ENCODE measurements at places on chromosomes 1 and 21.
A peak's percentile ranks its signal among the peaks of the same experiment; 100 is the strongest.

GRCh38 chr1:41835485-41835884 lies 83.2 kb downstream of the HIVEP3 start:
- no peak for DNase-seq

DNA sequence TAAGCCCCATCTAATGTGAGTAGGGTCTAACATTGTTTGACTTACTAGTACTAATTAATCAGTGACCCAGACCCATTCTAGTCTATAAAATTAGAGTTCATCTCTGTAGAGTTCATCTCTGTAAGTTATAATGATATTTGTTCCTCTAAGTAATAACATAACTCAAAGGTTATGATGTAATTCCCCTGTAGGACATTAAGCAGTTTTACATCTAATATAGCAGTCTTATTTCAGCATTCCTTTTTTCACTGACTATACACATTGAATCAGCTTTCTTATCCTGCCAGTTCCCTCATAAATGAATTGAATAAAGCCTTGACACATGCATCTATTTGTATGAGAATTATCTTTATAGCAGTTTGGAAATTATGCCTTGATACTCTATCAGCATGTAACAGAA lies 90.9 kb downstream of the SH3GLB1 start:
- DNase-seq: no peak

DNA sequence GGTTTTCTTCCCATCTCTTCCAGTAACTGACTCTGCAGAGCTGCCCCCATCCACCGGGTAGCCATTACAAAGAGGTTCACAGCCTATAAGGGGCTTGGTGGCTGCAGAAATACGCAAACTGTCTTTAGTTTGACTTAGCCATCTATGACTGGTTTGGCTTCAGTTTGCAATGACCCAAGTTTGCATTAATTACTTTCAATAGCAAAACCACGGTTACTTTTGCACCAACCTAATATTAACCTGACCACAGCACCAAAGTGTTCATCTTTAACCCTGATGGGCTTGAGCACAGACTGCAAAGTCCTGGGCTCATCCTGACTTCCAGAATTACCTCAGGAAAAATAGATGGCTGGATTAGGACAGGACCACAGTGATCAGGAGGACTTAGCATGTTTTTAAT lies 2.2 kb upstream of the HAO2 start:
- DNase-seq: no peak

GRCh38 chr1:41003640-41004220 lies 17.8 kb downstream of the SLFNL1 start:
- DNase-seq: peak; percentile 95

DNA sequence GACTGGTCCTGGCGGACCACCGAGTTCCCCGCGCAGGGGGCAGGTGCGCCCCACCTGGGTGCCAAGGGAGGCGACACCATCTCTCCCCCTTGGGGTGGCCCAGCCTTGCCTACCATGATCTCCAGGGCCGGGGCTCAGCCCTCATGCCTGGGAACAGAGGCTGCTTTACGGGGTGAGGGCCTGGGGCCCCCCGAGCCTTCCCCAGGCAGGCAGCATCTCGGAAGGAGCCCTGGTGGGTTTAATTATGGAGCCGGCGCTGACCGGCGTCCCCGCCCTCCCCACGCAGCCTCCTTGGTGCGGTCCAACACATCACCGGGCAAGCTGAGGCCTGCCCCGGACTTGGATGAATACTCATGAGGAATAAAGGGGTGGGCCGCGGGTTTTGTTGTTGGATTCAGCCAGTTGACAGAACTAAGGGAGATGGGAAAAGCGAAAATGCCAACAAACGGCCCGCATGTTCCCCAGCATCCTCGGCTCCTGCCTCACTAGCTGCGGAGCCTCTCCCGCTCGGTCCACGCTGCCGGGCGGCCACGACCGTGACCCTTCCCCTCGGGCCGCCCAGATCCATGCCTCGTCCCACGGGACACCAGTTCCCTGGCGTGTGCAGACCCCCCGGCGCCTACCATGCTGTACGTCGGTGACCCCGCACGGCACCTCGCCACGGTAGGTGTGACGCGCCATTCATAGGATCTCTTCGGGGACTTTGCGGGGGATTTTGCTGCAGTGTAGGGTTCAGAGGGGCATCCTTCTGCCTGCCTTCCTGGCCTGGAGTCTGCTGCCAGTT lies 38.2 kb downstream of the TP73 start:
- DNase-seq: no peak

DNA sequence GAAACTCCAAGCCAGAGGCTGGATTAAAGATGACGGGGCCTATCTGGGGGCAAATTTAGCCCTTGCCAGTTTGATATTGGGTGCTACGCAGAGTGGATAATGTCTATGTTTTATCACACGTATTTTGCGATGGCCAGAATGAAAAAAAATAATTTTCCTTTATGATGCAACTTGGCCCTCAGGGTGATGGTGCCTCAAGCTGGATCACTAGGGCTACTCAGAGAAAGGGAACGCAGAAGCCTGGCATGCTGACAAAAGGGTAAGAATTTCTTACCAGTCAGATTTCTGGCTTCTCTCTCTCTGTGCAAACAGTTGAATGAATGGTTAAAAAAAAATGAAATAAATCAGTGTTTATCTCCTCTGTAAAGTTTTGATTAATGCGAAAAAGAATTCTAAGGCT lies 32.6 kb upstream of the NEK2 start:
- no peak for DNase-seq

DNA sequence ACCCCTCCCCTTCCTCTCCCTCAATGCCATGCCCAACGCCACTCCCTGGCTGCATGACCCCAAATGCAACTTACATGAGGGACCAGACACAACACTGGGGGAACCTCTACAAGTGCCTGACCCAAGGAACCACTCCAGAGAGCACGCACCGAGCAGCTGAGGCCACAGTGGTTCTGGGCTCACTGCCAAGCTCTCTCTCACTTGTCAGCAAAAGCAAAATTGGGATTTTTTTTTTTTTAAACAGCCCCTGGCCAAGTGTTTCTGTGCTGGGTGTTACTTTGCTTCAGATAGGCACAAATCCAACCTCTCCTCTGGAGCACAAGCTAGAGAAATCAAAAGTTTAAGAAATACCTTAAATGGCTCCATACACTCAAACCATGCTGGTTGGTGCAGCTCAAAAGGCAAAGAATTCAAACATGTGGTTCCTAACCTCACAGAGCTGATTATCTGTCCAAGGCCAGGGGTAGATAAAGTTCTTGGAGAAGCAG lies 363.0 kb downstream of the SETD4 start:
- DNase-seq: peak; percentile 77

GRCh38 chr1:231611851-231612250 lies 14.7 kb upstream of the DISC1 start:
- no peak for DNase-seq

- no peak for DNase-seq
Measured at GRCh38 chr1:50562106-50562505, 138.9 kb upstream of the DMRTA2 start.

- DNase-seq: no peak
Measured at GRCh38 chr1:178932552-178932906, 61.7 kb upstream of the ANGPTL1 start.

DNA sequence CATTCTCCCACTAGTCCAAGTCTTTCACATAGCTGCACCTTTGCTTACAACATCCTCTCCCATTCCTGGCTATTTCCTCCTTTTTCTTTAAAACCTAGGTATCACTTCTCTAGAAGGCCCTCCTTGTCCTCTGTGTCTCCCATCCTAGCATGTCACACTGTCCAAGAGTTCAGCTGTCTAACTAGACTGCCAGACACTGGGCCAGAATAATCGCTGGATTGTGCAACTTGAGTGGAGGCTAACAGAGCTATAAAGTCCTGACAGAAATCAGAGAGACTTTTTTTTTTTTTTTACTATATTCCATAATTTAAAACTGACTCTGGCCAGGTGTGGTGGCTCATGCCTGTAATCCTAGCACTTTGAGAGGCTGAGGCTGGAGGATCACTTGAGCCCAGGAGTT lies 4.2 kb upstream of the ANGPTL7 start:
- no peak for DNase-seq

GRCh38 chr1:63601061-63601460 lies 7.8 kb downstream of the PGM1 start:
- DNase-seq: no peak

GRCh38 chr21:41458121-41458520 lies 32.1 kb downstream of the MX1 start:
- no peak for DNase-seq

GRCh38 chr1:170680428-170680827 lies 16.5 kb downstream of the PRRX1 start:
- DNase-seq: no peak

DNA sequence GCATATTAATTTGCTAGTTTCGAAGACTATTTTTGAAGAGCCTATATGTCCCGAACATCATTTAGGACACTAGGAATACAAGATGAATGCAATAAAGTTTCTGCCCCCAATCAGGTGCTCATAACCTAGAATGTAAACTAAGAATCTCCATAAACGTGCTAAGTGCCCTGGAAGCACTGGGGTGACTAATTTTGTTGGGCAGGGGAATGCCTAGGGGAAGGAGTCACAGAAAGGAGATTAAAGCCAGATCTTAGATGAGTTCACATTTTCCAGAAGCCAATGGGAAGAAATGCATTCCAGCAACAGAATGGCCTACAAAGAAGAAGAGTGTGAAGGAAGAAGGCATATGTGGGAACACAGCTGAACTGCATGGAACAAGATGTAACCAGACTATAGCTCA lies 19.5 kb downstream of the SCYL3 start:
- DNase-seq: no peak

DNA sequence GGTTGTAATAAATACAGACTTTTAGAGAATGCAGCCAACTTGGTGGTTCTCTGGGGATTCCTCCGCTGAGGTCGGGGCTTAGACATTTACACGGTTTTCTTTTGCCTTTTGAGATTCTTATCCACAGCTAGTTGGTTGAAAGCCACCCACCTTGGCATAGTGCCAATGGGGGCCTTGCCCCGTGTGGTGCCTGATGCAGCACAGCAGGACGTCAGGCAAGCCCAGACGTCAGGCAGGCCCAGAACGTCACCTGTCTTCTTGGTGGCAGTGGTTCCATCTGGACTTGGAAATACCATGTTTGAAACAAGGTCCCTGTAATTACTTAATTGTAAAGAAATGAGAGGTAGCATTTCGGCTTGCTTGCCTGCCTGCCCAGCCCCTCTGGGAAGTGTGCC lies 78.5 kb downstream of the GALNT2 start:
- no peak for DNase-seq

GRCh38 chr21:38671773-38672172 lies 134.0 kb upstream of the ETS2 start:
- no peak for DNase-seq

GRCh38 chr1:153192697-153193096 lies 10.5 kb upstream of the LELP1 start:
- no peak for DNase-seq

GRCh38 chr1:96418969-96419368 lies 302.6 kb upstream of the PTBP2 start:
- DNase-seq: no peak

DNA sequence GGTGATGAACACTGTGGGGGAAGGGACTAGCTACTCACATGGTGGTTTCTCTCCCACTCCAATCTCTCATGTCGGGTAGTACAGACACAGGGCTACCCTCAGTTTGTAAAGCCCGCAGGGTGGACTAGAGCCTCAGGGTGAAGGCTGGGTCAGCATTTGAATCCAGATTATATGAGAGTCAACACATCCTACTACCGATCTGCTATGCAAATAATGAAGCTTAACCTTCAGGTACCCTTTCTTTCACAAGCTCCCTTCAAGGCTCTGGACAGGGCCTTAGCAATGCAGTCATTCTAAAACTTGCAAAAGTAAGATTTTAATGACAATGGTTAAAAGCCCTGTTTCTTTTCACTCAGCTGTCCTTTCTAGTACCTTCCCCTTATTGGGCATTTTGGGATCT lies 5.5 kb upstream of the ZBED6 start:
- no peak for DNase-seq

- DNase-seq: peak; percentile 81
Measured at GRCh38 chr1:198118134-198118533, 38.7 kb upstream of the NEK7 start.

DNA sequence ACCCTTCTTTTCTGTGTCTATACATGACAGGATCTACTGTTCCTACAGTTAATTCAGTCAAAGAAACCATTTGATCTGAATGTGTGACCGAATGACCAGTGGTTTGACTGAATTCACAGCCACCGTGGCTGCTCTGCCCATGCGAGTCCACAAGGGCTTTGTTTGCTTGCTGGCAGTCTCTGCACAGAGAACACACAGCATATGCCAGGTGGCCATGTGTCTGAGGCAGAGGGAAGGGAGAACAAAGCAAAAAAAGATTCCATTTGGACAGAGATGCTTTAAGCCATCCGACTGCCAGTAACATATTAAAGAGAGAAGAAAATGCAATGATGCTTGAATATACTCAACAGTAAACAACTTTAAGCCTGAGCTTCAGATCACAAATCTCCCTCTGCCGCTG lies 737.8 kb upstream of the CXADR start:
- no peak for DNase-seq

GRCh38 chr1:203661572-203661971 lies 34.9 kb downstream of the ATP2B4 start:
- no peak for DNase-seq

DNA sequence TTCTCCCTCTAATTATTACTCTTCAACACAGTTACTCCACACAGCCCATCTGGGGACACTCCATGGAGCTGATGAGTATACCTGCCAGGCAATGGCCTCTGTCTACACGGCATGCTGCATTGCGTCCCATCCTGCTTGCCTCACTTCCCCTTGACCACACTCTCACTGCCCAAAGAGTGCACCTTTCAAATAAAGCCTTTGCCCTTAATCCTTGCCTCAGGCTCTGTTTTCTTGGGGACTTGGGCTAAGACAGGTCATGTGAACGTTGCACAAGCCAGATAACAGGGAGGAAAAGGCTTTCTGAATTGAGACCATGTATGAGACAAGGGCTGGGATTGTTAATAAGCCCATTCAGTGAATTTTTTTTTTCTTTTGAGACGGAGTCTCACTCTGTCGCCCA lies 40.0 kb upstream of the SIM2 start:
- DNase-seq: no peak

DNA sequence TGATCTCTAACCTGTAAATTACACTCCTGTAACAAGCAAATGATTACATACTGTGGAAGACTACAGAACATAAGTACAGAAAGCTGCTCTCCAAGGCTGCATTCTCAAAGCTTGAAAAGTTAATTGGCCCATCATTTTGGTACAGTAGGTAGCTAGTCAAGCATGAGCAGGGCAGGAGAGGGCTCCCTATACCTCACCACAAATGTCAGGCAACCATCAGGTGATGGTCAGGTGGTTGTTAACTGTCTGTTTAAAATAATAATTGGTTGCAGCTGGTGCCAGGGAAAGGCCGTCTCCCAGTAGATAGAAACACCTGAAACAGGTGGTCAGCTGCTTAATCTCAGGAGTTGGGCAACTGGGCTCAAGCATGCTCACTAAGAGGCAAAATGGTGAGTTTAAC lies 13.1 kb upstream of the SLC1A7 start:
- no peak for DNase-seq

GRCh38 chr1:5637171-5637570 lies 355.1 kb downstream of the NPHP4 start:
- DNase-seq: no peak

GRCh38 chr1:93631626-93632365 lies 49.8 kb downstream of the BCAR3 start:
- no peak for DNase-seq

GRCh38 chr21:44886113-44887075 lies 12.9 kb upstream of the PTTG1IP start:
- no peak for DNase-seq

- no peak for DNase-seq
Measured at GRCh38 chr1:43980255-43981134, 1.5 kb downstream of the B4GALT2 start.

- DNase-seq: no peak
Measured at GRCh38 chr1:6177681-6178380, 2.3 kb downstream of the CHD5 start.

GRCh38 chr1:77265180-77265579 lies 16.6 kb upstream of the AK5 start:
- DNase-seq: no peak

Data from ovary (tissue), 10 donors.